Left renal cortex interstitium (tissue), 4 donors: ENCODE measurements at places on chromosomes 16 and 17. TPM values are rescaled to one million over a fixed set of nuclear protein-coding genes. Genes with fewer than 3 reads are reported as not detected.

DNA sequence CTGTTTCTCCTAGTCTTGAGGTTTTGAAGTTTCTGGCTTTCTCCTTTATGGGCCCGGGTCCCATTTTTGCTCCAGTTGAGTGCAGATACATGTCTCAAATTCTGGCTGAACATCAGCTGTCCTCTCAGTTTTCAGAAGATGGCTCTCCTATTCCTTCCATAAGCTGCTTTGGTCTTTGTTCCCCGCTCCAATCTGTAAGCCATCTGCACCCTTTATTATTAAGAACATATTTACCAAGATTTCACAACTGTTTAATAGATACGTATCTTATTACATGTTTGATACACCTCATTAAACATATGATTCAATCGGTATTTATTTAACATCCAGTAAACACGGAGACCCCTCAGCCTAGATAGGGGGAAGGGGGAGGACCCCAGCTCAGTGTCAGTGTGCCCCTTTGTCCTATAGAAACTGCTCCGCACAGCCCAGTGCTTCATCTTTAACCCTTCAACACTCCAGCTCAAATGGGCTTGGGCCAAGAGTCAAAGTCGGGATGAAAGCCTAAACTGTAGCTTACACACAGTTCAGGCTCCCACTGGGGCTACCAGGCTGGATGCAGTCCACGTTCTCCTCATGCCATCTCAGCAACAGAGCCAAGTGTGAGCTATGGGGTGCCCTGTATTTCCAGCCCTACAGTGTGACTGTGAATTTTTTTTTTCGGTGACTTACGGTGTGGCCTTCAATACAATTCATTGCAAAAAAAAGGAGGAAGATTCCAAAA lies 166.0 kb upstream of the ZFHX3 start:
- no peak for DNase-seq

Gene GRAP
- polyA plus RNA-seq = 6.3 TPM

DNA sequence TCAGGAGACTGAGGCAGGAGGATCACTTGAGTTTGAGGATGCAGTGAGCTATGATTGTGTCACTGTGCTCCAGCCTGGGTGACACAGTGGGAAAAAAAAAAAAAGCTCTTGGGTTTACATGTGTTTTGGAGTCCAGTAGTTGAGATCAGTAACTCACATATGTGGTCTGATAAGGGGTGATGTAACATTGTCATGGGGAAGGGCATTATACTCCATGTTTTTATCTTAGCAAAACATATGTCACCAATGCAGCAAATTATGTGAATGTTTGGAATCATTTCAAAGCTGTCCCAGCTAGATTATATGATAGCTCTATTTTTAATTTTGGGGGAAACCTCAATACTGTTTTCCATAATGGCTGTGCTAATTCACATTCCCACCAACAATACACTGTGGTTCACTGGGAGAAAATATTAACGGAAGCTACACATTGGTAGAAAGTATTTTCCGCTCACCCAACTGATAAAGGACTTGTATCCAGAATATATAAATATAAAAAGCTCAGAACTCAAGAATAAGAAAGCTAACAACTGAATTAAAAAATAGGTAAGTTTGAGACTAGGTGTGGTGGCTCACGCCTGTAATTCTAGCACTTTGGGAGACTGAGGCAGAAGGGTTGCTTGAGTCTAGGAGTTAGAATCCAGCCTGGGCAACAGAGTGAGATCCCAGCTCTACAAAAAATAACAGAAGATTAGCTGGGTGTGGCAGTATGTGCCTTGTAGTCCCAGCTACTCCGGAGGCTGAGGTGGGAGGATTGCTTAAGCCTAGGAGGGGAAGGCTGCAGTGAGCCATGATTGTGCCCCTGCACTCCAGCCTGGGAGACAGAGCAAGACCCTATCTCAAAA lies 224.1 kb upstream of the TBX2 start:
- DNase-seq = no peak

GRCh38 chr17:72487731-72488494 lies 367.1 kb downstream of the SOX9 start:
- no peak for DNase-seq

GRCh38 chr16:19227643-19228042 lies 57.9 kb upstream of the CLEC19A start:
- no peak for DNase-seq

DNA sequence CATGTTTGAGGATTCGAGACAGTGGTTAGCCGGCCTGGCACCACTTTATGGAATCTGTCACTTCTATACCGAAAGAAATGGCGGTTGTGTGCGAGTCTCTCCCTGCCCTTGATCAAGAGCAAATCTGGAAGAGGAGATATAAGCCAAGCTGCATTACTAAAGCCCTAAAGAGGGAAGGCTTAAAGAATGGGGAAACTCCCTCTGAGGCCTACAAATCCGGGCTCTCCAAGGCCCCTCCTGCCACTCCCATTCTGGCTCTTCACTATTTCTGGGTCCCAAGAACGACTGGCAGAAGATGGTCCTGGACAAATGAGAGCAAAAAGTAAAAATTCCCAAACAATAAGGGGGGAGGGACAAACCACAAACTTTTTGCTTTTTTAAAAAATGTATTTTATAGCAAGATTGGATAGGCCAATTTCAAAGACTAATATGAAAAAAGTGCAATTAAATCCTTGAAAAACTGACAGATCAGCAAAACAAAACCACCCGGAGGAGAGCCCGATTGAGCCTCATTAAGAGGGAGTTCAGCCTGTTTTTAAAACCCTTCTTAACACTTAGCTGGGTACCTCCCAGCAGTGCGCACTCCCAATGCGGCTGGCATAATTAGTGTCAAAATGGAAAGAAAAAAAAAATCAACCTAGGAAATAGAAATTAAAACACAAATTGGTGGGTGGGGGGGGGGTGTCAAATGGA lies 193.5 kb downstream of the ZFHX3 start:
- DNase-seq = no peak
